AG09319 (cell line): ENCODE measurements at places on chromosomes 13 and 19.
A peak's percentile ranks its signal among the peaks of the same experiment; 100 is the strongest.

- no peak for DNase-seq
These were observed 12.7 kb upstream of the KL start for GRCh38 chr13:33003458-33004019.

- DNase-seq, result peak; percentile 74
These were observed 216.8 kb upstream of the MAB21L1 start for GRCh38 chr13:35693134-35693784.

DNA sequence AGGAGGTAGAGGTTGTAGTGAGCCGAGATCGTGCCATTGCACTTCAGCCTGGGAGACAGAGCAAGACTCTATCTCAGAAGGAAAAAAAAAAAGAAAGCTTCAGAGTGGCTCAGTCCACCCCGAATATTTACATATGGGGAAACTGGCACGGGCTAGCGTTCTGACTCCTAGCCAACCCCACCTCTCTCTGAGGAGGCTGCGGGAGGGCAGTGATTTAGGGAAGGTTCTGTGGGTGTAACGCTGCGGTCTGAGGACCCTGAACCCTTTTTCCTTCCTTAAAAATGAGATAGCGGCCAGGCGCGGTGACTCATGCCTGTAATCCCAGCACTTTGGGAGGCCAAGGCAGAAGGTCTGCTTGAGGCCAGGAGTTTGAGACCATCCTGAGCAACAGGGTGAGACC is 5.0 kb downstream of the LRRC25 start:
- no peak for DNase-seq

DNA sequence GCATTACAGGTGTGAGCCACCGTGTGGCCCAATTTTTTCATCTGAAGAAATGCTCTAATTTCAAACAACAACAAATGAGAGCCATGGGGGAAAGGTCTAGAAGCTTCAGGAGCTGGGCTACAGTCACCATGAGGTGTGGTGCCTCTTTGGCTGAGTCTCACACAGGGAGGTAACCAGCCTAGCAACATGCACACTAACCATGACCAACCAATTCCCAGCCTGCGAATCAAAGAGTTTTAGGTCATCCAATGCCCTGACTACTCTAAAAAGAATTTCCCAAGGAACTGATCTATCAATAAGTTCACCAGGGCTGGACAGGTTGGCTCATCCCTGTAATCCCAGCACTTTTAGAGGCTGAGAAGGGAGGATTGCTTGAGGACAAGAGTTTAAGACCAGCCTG is 29.9 kb downstream of the PBX4 start:
- DNase-seq, result no peak

- DNase-seq, result no peak
These were observed 10.1 kb downstream of the CACNG6 start for GRCh38 chr19:54001496-54001895.

DNA sequence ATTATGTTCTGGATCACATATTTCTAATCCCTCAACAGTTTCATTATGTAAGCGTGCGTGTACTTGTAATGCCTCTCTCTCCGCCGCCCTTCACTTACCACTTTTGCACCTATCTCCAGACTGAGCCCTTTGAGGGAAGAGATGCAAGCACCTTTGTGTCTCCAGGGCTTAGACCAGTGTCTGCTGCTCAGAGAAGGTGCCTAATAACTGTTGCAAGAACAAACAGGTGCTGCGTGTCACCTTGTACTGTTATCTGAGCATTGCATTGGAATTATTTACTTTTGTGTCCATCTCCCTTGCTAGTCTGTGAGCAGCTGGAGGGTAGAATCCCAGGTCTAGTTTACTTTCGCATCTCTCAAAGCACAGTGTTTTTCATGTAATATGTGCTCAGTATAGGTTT is 156.2 kb downstream of the FLT1 start:
- DNase-seq, result no peak

- DNase-seq, result no peak
These were observed 100.5 kb downstream of the TRPC4 start for GRCh38 chr13:37769078-37769477.

DNA sequence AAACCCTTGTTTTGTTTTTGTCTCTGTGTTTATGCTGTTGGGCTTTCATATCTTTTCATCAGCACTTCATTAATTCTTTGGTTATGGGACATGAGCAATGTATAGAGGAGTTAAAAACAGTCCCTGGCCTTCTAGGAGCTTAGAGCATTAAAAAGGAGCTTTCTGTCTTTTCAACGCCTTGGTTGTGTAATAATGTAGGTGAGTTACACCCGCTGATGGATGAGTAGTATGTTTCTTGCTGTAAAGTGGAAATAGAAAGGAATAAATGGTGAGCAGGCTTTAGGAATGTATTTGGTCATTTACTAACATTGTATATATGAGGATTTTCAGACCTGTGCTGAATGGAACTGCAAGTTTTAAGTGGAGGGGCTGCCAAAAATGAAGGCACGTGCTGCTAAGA is 121.5 kb upstream of the RNF113B start:
- no peak for DNase-seq

- no peak for DNase-seq
These were observed 41.9 kb upstream of the CACNA1A start for GRCh38 chr19:13548131-13548530.

DNA sequence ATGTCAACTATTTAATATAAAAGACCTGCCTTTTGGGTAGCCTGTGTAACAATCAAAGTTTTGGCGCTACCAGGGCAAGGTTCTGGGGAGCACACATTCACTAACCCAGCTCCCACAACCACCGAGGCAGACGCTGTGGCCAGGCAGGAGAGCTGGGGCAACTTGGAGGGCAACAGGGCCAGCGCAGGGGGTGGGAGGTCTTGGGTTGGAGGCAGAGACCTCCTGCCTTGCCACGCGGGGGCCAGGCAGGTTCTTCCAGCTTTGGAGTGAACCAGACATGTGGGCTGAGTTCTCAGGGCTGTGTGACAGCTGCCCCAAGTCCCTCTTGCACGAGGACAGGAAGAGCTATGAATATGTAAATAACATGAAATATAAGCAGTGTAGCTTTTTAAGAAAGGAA is 30.3 kb upstream of the MCF2L start:
- DNase-seq, result no peak

- DNase-seq, result peak; percentile 47
These were observed 346.6 kb downstream of the TBC1D4 start for GRCh38 chr13:75135325-75135825.

- no peak for DNase-seq
These were observed 131.0 kb downstream of the KLF5 start for GRCh38 chr13:73189776-73190175.

GRCh38 chr13:28754698-28755545 is 36.2 kb upstream of the SLC46A3 start:
- no peak for DNase-seq

DNA sequence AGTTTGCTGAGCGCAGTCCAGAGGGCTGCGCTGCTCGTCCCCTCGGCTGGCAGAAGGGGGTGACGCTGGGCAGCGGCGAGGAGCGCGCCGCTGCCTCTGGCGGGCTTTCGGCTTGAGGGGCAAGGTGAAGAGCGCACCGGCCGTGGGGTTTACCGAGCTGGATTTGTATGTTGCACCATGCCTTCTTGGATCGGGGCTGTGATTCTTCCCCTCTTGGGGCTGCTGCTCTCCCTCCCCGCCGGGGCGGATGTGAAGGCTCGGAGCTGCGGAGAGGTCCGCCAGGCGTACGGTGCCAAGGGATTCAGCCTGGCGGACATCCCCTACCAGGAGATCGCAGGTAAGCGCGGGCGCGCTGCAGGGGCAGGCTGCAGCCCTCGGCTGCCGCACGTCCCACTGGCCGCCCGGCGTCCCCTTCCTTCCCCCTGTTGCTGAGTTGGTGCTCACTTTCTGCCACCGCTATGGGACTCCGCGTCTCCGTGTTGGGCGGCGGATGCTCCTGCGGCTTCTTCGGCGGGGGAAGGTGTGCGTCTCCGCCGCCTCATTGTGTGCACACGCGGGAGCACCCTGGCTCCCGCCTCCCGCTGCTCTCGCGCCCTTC is 772 bp downstream of the GPC6 start:
- DNase-seq, result no peak

- DNase-seq, result no peak
These were observed 4.2 kb downstream of the LIPE start for GRCh38 chr19:42422901-42423461.

- peak; percentile 36 for DNase-seq
These were observed 9.2 kb upstream of the FBN3 start for GRCh38 chr19:8158411-8159074.

DNA sequence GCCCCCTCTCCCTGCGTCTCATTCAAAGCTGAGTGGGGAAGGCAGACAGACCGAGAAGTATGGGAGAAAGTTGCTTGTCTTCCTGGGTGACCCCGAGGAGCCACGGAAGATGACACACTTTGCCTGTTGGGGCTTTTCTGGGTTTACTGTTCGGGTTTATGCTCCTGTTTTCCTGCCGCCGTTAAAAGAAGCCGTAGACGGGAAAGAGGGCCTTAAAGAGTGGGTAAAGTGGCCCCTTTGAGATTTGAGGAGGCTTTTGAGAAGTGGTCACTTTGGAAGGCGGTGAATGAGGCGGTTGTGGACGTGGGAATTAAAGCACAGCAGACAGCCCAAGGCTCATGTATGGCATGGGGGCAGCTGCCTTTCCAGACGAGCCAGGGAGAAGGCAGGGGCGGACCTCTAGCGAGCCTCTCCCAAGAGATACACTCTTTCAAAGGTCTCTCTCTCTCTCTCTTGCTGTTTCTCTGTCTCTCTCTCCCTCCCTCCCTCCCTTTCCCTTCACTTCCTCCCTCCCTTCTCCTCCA is 493 bp upstream of the LHFPL6 start:
- DNase-seq, result no peak

DNA sequence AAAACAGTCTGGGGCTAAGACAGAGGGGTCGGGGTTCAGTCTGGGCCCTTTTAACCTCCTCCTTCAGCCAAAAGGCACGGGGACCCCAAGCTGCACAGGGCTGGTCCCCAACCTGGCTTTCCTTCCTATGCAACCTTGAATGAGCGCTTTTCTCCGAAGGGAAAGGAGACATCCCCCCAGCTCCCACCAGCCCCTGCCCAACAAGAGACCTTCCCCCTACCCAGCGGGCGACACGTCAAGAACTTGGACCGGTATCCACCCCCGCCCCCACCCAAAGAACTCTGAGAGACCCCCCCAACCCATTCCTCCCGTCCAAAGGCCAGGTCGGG is 35.0 kb upstream of the NANOS3 start:
- no peak for DNase-seq

GRCh38 chr13:29362849-29363604 is 232.5 kb downstream of the SLC7A1 start:
- DNase-seq, result peak; percentile 5

- no peak for DNase-seq
These were observed 9.9 kb upstream of the UBA2 start for GRCh38 chr19:34418300-34418699.

DNA sequence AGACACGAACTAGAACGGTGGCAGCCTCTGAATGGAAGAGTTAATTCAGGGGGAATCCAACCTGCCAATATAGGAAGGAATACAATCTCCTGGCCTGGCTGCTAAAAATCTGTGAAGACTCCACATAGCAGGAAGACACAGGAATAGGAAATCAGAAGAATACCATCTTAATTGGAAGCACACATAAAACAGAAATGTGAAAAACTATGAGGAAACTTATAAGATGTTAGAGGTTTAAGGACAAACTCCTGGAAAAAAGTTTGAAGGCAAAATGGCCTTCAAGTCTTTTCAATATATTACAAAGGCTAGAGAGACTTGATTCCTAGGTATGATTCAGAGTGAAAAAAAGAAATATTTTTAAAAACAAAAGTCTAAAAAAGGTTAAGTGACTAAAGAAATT is 78.1 kb upstream of the FBXL3 start:
- DNase-seq, result no peak

DNA sequence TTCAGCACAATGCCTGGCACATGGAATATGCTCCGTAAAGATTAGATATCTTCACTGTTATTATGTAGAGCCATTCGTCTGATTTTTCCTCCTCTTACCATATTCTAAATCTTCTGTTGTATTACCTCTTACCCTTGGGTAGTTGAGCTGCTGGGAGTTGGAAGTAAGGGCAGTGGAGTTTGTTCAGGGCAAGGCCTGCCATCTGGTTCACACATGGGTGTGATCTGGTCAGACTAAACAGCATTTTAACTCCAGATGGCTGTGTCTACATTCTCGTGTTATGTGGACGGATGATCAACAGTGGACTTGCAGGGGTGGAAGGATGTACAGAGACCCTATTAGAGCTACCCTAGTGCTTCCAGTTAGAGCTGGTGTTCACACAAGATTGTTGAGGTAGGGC is 164.9 kb downstream of the ZIC5 start:
- no peak for DNase-seq

DNA sequence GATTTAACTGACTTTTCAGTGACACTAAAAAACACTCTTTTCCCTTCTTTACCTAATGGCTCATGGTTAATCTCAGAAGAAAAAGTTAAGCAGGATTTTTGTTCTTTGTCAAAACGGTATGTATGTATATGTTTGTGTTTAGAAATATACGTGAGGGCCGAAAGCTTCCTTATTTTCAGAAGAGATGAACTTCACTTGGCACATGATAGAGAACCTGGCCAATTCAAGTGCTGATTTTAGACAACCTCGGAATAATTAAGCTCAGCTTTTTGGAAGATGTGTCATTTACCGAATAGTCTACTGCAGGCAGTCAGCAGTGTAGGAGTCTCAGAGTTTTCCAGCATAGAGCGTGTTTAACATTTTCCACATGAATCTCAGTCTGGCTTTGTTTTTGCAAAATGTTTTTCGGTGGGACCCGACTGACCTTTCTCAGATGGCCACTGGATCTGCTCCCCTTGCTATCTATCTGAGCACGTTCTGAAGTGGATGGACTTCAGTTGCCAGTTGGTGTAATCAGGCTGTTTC is 4.6 kb downstream of the RNASEH2B start:
- DNase-seq, result no peak

- no peak for DNase-seq
These were observed at the start of gene FAM83E for GRCh38 chr19:48614436-48615230. TSS of gene FAM83E (minus strand) at chr19:48615076. CDS start at chr19:48613372, 1,704 bp downstream.

GRCh38 chr19:49847731-49848696 is 2.9 kb upstream of the PTOV1 start:
- no peak for DNase-seq

GRCh38 chr19:43534305-43534815 is 1.4 kb downstream of the ZNF575 start:
- no peak for DNase-seq

- DNase-seq, result no peak
These were observed 4.1 kb upstream of the NANOS3 start for GRCh38 chr19:13872695-13873389.

DNA sequence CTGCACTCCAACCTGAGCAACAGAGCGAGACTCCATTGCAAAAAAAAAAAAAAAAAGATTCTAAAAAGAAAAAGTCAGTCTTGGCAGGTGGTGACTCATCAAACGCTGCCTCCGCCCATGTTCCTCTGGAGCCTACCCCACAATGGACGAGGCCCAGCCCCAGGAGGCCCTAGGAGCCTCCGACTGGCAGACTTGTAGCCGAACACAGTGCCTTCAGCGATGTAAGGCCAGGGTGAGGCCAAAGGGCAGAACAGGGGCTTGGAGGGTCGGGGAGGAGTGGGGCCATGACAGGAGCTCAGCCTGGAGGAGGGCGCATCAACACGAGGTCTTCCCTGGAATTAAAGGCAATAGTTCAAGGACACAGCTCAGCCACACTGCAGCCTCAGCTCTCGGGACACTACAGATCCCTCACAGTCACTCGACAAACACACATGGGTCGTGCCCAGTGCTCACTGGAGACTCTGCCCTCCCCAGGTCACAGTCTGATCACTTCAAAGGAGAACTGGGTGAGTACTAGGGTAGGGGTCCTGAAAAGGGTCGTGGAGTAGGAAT is 5.1 kb downstream of the USE1 start:
- DNase-seq, result peak; percentile 38
